ENCODE measurements at places on chromosomes 1 and 21.

DNA sequence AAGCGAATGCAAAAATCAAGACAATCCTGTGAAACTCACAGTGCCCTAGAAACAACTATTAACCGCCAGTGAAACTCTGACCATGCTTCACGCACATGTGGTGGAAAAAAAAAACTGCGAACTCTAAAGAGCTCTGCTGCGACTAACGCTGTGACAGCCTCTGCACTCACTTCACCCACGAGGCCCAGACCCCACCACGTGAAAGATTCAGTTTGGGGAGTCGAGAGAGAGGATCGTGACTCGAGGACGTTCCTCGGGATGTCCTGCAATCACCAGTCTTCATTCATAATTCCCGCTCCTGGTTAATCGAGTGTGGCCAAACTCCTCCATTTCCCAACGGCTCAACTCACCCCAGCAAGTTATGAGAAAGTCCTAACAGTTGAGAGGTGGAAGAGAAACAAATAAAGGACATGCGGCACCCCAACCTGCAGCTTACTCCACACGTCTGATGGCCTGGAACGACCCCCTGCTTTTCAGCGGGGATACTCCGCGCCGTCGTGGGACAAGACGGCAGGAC, 1.1 kb downstream of the SERBP1 start:
- DNase-seq, result peak; percentile 10

GRCh38 chr1:1175221-1176062, 1.8 kb downstream of the TTLL10 start:
- DNase-seq, result no peak

- DNase-seq, result no peak
Measured at GRCh38 chr1:56817716-56818463, 1.3 kb downstream of the FYB2 start.

DNA sequence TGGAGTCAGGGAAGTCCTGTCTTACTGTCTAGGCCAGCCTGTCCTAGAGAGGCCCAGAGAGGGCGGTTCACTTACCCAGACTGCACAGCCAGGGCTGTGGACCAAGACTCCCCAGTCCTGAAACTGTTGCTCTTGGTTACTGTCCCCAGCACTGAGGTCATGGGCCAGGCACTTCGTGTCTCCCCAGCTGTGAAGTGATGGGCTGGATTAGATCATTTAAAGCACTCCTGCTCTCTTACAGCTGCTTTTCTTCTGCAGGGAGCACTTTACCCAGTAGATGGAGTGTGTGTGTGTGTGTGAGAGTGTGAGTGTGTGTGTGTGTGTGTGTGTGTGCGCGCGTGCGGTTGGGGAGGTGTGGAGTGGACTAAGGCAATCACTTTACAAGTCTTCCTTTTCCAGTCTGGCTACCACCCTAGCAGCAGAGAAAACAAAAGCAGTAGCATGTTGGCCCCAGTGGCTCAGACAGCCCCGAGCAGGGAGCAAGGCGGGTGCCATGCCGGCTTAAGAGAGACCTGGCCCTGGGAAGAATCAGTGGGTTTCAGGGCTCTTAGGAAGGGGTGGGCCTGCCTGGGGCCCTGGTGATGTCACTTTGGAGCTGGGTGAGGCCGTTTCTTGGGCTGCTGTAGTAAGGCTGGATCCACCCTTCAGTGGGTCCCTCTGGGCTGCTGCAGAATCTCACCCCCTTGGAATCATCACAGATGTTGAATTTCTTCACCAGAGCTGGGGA, 2.4 kb downstream of the SPSB1 start:
- no peak for DNase-seq

DNA sequence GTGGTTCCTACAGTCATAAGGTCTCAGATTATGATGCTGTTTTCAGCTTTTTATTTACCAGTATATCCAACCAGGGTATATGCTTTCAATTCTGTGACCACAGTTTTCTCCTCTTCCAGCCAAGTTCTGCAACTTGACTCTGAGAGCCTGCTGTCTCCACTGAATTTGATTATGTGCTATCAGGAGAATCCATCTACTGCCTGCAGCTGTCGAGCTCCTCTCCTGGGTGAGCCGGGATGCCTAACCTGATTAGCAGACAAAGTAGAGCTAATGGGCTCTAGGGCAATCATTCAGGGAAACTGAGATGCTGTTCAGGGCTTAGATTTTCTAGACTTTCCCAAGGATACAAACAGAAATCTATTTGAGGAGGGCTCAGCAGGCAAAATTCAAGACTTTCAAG, 271.5 kb upstream of the BEND5 start:
- DNase-seq, result no peak

DNA sequence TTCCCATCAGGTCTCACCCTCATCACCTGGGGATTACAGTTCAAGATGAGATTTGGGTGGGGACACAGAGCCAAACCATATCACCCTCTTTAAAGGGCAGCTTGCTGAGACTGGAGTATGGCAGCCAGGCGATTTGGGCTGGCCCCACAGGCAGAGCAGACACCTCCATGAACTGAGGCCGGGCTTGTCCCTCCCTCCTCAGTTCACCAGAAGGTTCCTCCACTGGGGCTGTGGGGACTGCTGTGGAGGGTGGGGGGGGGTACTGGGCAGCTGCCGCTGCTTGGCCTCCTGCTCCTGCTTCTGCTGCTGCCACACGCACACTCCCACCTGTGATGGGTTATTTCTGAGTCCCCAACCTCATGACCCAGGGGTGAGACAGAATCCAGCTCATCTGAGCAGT, 53.9 kb upstream of the PDE9A start:
- no peak for DNase-seq

DNA sequence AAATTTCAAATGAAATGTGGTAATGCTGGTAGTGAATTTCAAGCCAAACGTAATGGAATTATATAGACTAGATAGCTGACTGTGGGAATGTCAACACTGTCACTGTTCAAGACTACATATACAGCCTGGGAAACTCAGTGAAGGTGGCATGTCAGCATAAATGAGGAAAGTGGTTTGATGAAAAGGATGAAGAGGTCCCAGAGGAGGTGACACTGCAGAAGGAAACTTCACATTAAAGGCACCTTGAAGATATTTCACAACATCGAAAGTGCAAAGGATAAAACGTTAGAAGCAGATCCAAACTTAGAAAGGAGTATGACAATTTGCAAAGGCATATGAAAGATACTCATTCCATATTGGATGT, 25.7 kb downstream of the MAPKAPK2 start:
- DNase-seq, result no peak

GRCh38 chr1:58094221-58094620, 452.3 kb downstream of the OMA1 start:
- DNase-seq, result no peak

DNA sequence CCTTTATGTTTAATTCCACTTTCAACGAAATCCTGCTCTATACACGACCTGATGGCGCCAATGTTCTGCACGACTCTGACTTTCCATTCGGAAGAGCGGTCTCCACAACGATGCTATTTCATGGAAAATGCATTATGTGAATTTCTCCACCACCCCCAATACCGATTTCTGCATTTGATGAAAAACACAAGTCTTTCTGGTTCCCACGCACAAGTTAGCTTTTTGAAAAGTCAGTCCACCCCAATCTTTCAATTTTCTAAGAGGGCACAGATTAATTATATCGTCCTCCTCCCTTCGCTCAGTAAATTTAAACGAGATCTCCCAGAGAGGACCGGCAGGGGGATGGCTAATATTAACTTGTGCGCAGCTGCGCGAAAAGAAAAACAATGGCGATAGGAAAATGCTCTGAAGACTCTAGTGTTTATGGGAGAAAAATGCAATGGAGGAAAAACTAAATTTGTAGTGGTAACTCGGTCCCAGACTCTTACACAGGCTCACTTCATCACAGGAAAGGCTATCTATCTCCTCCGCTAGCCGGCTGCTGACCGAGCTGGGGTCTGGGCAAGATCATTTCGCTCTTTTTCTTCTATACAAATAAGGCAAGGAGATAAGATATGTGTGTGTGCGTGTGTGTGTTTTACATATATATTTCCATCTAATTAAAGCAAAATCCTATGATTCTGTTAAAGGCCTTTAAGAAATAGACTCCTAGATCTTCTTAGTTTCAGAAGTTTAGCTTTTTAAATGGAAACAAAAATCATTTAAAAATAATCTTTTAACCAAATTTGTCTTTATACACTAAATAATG, 1.2 kb upstream of the LHX8 start:
- DNase-seq, result no peak

DNA sequence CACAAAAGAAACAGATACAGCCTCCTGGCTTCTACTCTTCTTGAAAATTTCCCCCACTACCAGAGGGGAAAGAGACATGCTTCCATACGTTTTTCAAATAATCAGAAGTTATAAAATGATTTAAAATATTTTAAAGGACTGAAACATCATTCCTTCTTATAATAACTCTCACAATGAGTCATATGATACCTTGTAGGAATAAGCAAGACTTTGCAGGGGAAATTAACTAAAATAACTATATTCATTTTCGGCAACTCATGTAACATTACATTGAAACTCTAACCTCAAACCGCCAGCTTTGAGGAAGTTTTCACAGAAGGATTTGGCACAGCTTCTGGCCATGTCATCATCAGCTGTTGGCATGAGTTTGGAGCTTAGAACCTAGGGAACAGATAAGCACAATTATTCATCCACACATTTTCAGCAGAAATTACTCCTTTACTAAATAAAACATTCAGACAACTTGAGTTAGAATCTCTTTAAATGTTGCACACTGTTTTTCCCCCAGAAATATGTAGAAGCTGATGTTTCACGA, 85.9 kb downstream of the USP24 start:
- DNase-seq, result no peak

DNA sequence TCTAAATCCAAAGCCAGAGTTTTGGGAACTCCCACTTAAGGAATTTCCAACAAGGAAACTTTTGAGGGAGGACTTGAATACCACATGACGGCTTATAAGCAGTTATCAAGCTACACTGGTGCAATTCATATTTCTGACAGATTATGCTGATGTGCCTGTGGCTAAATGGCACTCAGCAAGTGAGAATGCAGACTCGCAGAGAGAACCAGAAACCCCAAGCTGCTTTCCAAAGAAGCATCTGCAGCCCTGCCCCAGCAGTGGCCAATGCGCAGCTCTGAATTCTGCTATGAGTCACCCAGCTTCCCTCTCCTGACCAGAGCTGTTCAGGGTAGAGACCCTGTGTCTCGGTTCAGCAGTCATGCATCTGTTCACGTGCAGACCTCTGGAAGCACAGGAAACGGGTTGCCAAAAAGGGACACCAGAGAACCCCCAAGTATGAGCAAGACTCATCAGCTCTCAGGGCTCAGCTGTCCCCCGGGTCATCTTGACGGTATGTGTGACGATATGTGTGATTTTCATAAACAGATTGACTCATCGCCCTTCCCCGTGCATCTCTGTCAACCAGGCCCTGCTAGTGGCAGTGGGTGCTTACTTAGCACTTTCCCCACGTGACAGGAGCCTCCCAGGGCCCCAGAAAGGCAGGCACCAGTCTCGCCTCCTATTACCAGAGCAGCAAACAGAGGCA, 76.3 kb downstream of the ITPKB start:
- DNase-seq, result peak; percentile 85

GRCh38 chr1:55277377-55278130, 62.4 kb upstream of the USP24 start:
- peak; percentile 77 for DNase-seq

GRCh38 chr1:157880621-157881020, 39.0 kb upstream of the CD5L start:
- no peak for DNase-seq

- DNase-seq, result no peak
Measured at GRCh38 chr1:205783904-205784303, 8.6 kb upstream of the RAB29 start.

DNA sequence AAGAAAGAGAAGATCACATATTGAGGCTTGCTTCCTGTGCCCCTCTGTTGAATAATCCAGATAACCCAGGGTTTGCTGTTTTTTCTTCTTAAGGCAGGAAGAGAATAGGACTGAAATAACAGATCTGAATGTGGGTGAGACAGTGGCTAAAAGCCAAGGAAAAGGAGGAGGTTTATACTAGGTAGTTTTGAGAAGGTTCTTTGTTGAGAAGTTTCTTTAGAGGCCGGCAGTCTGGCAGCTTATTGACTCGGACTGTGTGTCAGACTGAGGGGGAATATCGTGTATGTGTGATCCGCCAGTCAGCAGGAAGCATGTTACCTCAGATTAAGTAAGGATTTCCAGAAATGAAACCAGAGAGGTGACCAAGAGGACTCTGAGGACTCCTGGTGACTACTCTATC, 119.8 kb downstream of the PLA2G4A start:
- no peak for DNase-seq

DNA sequence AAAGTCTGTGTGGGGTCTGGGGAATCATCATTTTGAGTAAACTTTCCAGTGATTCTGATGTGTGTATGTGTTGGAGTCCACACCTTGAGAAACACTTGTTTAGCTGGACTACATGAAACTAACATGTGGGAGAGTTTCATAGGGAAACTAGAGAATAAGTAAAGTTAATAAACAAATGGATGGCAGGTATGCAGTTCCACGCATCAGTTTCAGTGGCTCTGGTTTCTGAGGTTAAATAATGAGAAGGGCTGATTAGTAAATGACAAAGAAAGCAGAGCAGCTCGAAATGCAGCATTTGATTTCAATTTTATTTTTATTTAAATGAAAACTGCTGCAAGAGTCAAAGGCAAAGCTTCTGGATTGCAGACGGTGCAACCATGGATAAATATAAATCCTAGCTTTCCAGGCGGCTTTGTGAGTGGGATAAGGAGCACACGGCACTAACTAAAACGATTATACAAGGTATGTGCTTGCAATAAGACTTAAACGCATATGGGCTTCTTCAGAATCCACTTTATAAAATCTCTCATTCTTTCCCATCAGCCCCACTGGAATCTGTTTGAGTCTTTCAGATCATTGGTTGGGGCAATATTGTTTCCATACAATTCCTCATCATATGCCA, 310.7 kb downstream of the PLPP3 start:
- DNase-seq, result no peak

DNA sequence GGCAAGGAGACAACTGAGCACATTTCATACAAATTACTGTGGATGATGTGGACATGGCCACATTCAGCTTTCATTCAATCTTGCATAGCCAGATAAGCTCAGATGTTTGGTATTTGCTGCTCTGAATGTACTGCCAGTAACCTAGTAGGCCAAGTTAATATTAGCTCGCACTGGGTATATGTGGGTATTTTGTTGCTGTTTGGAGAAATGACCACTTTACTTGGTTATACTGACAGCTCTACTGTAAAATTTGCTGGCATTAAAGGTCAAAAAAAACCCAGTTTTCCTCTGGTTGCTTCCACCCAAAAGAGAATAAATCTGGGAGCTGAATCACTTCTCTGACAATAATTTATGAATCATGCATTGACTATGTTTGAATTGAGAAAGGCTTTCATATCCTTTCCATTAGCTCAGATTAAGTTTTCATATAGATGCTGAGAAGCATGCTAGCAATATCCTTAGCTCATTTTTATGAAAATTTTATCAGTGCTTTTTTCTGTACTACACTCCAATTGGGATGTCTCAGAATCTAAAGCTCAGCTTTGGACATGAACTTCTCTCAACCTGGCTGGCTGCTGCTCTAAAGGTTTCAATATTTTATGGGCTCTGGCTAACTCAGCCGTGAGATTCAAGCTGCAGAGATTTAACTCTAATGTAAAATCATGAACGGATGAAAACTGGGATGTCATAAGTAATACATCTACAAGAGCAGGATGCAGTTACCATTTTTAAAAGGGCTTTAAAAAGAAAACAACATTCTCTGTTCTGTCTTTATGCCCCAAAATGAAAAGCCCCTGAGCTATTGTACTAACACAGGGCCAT, 330.0 kb downstream of the BARHL2 start:
- no peak for DNase-seq
